ENCODE measurements at places on chromosomes 1 and 21.

DNA sequence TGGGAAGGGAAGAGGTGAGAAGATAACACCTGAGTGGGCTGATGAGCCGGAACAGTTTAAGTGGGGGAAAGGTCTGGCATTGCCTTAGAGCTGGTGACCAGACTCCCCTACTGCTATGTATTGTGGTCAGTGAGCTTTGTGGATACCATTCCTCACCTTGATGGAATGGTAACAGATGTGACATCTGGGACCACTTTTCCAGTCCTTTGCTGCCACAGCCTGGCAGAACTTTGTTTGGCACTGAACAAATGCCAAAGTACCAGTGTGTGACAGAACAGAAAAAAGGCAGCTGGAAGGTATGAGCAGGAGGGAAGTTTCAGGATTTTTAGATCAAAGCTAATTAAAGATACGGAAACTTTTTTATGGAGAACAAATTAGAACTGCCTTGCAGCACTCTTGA, 6.2 kb downstream of the MED8 start:
- DNase-seq, result peak; percentile 72

DNA sequence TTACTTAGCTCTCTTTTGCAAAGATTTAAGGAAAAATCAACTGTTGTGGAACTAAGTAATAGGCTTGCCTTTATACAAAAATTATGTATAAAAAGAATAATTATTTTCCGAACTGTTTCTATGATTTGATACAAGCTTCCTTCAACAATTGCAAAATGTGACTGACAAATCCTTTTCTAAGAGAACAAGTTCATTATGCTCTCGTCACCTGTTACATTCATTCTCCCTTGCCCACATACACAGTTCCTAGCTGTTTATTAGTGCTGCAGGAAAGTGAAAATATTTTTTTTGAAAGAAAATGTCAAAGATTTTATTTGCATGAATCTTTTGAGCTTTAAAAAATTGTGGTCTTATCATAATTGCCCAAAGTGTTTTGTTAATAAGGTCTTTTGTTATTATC, 466.2 kb downstream of the USP25 start:
- DNase-seq, result peak; percentile 64

DNA sequence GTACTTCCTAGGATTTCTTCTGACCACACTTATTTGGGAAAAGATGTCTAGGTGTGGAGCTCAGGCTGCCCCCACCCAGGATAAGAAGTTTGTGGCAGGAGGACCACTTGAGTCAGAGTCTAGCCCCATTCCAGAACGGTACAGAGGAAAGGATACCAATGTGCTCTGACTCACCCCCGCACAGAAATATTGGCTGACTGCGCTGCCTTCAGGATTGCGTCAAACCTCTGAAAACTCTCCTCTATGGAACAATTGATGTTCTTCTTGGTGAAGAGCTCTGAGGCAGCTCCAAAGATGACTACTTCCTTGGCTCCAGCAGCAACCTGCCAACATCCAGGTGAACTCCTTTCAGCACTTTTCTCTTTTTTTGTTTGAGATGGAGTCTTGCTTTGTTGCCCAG, 11.2 kb downstream of the HMGCL start:
- no peak for DNase-seq

DNA sequence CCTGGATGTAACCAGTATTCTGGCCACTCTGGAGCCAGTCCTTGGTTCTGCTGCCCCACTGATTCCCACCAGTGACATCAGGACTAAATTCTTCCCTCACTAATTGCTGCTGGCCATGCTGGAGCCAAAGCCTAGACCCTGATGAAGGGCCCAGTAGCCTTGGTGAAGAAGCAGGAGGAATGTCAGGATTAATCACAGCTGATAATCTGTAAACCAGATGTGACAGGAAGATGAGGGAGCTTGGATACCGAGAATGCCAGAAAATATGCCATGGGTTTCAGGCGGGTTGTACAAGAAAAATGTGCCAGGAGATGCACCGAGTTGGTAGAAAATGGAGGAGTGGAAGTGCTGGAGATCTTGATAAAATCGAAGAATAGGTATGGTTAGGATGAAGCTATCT, 119.0 kb upstream of the PPP2R5A start:
- DNase-seq, result no peak

DNA sequence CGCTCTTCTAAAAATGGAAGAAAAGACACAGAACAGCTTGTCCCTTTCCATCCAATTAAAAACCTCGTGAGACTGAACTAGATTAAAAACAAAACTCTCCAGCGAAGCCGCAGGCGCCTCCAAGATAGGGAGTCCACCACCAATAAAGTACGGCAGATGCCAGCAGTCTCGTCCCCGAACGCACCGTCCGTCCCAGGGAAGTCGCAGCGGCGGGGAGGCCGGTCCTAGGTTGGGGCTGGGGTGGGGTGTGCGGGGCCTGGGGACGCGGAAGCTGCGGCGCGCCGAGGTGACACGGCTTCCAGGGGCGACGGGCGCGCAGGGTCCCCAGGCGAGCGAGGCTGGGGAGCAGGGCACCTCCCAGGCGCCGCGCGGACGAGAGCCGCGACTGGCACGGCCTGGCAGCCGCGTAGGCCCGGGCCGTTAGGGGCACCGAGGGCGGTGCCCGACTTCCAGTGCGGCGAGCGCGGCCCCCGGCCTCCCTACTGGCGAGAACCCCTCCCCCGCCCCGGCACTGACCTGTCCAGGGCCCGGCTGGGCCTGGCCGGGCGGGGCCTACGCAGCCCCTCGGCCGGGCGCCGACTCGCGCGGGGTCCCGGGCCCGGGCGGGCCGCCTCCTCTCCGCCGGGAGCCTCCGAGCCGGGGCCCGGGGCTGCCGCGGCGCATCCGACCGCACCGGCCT, 28.3 kb upstream of the A3GALT2 start:
- DNase-seq, result peak; percentile 64

Data from myocyte (in vitro differentiated cells).